H9 (cell line): ENCODE measurements at places on chromosomes 2 and 18. TPM values are rescaled to one million over a fixed set of nuclear protein-coding genes. Genes with fewer than 3 reads are reported as not detected.

The TGIF1 gene
- 251 and 261 TPM in 2 replicates for total RNA-seq

The SERPINB12 gene
- total RNA-seq = not detected in 2 replicates

The RNU2-63P gene
- 20.4 and 31.1 TPM in 2 replicates for total RNA-seq

The IL36A gene
- total RNA-seq = not detected in 2 replicates

The CLASP1 gene
- total RNA-seq = 45.9 and 51.9 TPM in 2 replicates

The LOXL3 gene
- 29.0 and 29.8 TPM in 2 replicates for total RNA-seq

The DAW1 gene
- total RNA-seq = 0.37 TPM in 1 of 2 replicates, not detected in the other
